HuH-7.5 (cell line): ENCODE measurements at places on chromosomes 3 and 15.

GRCh38 chr3:57974796-57975388, 33.3 kb upstream of the FLNB start:
- DNase-seq, result no peak

- DNase-seq, result no peak
Measured at GRCh38 chr3:49901366-49902339, 2.0 kb downstream of the MST1R start.

DNA sequence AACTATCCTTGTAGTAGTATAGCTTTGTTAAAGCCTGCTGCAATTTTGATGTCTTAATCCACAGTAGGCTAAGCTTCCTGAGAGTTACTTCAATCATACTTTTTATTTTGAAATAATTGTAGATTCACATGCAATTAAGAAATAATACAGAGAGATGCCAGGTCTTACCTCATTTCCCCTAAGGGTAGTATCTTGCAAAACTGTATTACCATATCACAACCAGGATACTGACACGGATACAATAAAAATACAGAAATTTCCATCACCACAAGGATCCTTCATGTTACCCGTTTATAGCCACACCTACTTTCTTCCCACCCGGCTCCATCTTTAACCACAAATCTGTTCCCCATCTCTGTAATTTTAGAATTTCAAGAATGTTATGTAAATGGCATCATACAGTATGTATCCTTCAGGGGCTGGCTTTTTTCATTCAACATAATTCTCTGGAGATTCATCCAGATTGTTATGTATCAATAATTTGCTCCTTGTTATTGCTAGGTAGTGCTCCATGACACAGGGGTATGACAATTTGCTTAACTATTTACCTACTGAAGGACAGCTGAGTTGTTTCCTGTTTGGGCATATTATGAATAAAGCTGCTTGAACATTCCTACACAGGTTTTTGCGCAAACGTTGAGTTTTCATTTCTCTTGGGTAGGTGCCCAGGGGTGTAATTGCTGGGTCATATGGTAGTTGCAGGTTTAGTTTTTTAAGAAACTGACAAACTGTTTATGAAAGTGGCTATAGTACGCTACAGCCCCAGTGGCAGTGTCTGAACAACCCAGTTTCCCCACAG, 21.6 kb downstream of the BDH1 start:
- no peak for DNase-seq

DNA sequence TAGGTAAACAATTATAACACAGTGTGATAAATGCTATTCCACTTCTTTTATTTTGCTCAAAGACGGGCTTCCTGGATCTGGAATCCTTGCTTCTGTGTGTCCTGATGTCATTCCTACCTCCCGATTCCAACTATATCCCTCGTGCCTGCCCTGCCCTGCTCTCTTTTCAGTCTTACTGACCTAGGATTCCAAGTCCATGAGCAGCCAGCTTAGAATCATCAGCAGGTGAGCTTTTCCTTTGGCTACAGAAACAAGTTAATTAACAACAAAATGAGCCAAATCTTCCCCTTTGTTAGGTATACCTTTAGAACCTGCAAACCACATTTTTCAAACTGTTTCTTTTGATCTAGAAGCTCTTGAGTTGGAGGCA, 21.9 kb upstream of the KPNA1 start:
- DNase-seq, result no peak

GRCh38 chr15:31472636-31473384, 146.2 kb downstream of the KLF13 start:
- DNase-seq, result no peak

DNA sequence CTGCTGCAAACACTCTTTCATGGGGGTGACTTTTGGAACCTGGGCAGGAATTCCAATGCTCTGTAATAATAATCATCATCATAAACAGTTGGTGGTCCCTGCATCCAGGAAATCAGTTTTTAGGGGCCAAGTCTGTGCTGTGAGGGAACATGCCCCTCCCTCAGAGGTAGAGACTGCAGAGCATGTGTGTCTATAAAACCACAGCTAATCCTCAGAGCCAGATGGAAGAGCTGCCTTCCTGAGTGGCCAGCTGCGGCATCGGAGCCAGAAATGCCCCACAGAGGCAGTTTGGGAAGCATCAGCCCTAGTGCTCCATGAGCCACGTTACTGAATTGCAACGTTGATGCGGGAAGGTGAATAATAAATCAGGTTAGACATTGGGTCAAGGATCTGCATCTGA, 12.9 kb upstream of the TPM1 start:
- DNase-seq, result no peak

- DNase-seq, result no peak
Measured at GRCh38 chr3:42711491-42712343, 9.1 kb upstream of the HHATL start.

GRCh38 chr15:101136381-101137268, 115.2 kb downstream of the CHSY1 start:
- DNase-seq, result no peak

- DNase-seq, result no peak
Measured at GRCh38 chr3:46888705-46889104, 11.2 kb downstream of the PTH1R start.

DNA sequence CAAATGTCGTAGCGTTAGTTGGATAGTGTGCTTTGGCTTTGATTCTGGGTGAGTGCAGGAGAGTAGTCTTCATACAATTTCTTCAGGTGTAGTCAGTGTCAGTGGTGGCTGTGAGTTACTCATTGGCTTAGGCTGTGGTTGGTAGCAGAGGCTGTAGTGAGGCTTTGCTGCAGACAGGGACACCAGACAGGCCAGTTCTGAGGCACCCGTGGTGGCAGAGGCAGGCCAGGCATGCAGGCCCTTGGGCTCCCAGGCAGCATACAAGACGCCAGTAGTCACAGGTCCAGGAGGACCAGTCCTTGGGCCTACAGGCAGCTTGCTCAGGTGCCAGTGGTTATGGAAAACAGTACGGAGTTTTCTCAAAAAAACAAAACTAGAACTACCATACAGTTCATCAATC, 61.3 kb downstream of the DMXL2 start:
- DNase-seq, result no peak

DNA sequence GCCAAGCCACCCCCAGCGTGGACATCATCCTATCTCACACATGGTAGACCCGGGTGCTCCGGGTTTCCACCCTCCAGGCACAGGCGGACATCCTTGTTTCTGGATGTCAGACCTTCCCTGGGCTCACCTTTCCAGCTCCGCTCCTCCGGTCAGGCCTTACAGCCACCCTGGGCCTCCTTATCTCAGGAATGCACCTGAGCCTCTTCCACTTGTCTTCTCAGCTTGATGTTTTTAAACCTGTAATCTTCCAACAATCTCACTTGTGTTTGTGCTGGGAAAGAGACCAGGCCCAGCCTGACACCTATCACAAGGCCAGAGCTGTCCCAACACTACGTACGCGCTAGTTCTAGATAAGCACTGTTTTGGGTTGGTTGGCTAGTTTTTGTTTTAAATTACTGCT, 53.9 kb downstream of the NIPA2 start:
- no peak for DNase-seq
